ENCODE measurements at places on chromosomes 5 and 9.

- no peak for DNase-seq
Measured at GRCh38 chr9:91914404-91914803, 35.6 kb downstream of the ROR2 start.

DNA sequence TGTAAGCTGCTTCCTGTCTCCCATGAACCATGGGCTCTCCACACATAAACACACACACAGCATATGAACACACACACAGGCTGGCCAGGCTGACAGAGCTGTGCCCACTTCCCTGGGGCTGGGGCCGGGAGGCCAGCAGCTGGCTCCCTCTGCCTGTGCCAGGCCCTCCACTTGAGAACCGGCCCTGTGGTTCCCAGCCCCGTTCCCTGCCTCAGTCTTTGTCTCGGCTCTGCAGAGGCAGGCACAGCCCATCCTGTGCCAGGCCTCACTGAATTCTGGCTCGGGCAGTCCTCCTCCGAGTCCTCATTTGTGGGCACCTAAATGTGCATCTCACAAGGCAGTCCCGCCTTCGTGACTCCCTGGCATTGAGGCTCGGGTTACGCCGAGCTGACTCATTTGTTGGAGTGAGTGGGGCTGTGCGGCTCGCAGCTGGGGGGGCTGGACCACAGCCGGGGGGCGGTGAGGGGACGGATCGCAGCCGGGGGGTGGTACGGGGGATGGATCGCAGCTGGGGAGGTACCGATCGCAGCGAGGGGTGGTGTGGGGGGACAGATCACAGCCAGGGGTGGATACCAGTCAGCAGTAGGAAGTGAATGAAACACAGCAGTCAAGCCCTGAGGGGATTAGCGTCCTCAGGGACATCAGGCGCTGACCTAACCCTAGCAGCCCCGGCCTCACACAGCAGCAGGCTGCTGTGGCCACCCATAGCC, 72.3 kb downstream of the PSMB7 start:
- peak; percentile 89 for DNase-seq

GRCh38 chr5:7015586-7016256, 302.5 kb downstream of the TENT4A start:
- no peak for DNase-seq

DNA sequence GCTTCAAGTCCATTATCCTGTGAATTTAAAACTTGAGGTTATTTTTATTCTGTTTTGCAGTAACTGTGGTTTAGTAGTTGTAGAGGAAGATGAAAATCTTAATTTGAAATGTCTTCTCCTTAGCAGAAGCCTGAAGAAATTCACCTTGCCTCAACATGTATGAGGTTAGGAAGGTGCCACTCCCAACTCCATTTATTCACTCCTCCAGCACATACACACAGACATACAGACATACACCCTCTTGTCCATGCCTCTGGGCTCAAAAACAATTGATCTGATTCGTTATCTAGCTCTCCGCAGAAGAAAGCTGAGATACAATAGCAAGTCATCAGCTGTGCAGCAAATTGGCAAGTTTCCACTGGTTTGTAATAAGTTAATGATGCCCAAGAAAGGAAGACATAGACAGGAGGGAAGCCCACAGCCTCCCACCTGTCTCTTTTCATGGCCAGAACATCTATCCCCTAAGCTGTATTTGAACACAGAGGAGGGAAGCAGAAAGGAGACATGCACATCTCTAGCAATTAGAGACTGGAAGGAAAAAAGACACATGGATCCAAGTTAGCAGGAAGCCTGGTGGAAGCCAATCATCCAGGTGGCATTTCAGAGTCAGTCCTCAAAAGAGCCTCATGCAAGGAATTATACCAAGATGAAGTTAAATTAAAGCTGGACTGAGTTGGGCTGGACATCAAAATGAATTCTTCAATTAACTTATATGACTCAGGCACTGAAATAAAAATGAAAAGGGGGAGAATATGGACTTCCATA, 257.9 kb downstream of the ASTN2 start:
- DNase-seq = no peak

DNA sequence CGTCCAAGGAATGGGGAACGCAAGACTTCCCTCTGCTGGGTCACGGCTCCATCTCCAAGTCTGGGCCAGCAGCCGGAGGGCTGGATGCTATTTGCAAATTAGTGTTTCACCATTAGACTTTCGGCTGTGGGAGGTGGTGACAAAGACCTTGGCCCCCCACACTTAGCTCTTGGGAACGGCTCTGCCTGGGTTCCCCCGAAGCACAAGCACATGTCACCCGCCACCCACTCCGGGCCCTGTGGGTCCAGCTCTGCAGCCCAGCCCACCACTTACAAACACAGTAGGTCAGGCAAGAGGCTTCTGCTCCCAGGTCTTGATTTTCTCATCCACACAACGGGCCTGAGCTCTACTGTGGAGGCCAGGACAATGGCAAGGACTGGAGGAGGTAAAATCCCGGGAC, 25.8 kb upstream of the TMEM250 start:
- DNase-seq = no peak

DNA sequence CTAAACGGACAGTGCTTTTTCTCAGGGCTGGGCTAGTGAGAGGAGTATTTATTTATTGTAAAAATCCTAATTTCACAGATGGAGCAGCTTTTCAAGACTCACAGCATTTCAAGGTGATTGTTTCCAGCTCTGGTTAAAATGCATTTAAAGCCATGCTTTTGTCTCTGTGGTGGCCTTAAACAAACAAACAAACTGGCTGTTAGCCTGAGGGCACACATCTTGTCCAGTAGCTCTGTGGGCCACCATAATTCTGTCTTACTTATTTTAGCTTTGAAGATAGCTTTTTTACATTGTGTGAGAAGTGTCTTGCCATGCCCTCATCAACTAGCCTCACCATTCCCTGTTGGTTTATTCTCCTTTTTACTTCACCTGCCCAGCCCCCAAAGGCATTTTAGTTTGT, 218.2 kb downstream of the PSAT1 start:
- no peak for DNase-seq

- no peak for DNase-seq
Measured at GRCh38 chr5:141903261-141903660, 20.4 kb upstream of the DELE1 start.

- no peak for DNase-seq
Measured at GRCh38 chr5:27325513-27325912, 287.1 kb upstream of the CDH9 start.

GRCh38 chr9:125325826-125326225, 64.2 kb downstream of the GAPVD1 start:
- DNase-seq = no peak

- peak; percentile 68 for DNase-seq
Measured at GRCh38 chr5:109705596-109705995, 15.9 kb downstream of the MAN2A1 start.

- no peak for DNase-seq
Measured at GRCh38 chr5:118825226-118825625, 163.1 kb downstream of the DTWD2 start.

- no peak for DNase-seq
Measured at GRCh38 chr9:38747067-38747466, 27.1 kb upstream of the FAM240B start.

GRCh38 chr5:90810211-90810610, 251.6 kb downstream of the ADGRV1 start:
- no peak for DNase-seq

DNA sequence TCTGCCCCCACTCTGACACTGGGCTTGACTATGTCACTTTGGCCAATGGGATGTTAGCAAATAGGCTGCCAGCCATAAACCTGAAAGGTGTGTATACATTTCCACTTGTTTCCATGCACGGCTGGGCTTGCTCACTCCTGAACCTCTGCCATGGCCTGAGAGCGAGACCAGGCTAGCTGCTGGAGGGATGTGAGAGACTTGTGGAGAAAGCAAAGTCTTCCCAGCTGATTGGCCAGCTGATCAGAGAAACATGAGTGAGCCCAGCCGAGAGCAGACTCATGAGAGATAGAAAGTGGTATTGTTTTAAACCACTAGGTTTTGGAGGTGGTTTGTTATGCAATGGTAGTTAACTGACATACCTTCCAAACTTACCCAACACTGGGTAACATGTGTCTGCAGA, 13.9 kb downstream of the FAM193B start:
- no peak for DNase-seq

All from right hindlimb (tissue), 1 donor.